ENCODE measurements at places on chromosomes 16 and 17. TPM values are rescaled to one million over a fixed set of nuclear protein-coding genes. Genes with fewer than 3 reads are reported as not detected.

- no peaks in the 10 kb centered on the region for H3K4me1 ChIP-seq
- DNase-seq: no peak
- H3K4me3 ChIP-seq: no peak overlapping the region
Measured at GRCh38 chr16:10813099-10813455, 5.5 kb downstream of the TVP23A start.

The CCL4L2 gene
- total RNA-seq: not detected

The DLX4 gene
- not detected for total RNA-seq

- no peak overlapping the region for H3K27ac ChIP-seq
- DNase-seq: no peak
- no peaks in the 10 kb centered on the region for H3K27me3 ChIP-seq
- H3K36me3 ChIP-seq: no peaks in the 10 kb centered on the region
- no peak overlapping the region for H3K4me3 ChIP-seq
Measured at GRCh38 chr16:12341423-12341822, 364.9 kb downstream of the SNX29 start.

DNA sequence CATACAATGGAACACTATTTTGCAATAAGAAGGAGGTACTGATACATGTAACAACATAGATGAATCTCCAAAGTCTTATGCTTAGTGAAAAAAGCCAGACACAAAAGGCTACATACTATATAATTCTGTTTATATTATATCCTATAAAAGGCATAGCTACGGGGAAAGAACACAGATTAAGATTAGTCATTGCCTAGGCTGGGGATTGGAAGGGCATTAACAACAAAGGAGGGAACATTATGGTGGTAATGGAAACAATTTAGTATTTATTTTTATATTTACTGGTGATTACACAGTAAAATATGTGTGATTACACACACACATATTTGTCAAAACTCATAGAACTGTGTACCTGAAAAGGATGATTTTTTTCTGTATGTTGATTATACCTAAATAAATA, 278.1 kb downstream of the ZFHX3 start:
- no peak for DNase-seq
- no peaks in the 10 kb centered on the region for H3K36me3 ChIP-seq
- no peaks in the 10 kb centered on the region for H3K27me3 ChIP-seq
- no peaks in the 10 kb centered on the region for H3K4me1 ChIP-seq

- H3K36me3 ChIP-seq: no peaks in the 10 kb centered on the region
- DNase-seq: no peak
- H3K4me1 ChIP-seq: peaks cover 5% of the 10 kb centered on the region
Measured at GRCh38 chr17:66423056-66423955, 120.9 kb downstream of the PRKCA start.

The NOG gene
- 0.41 TPM for total RNA-seq
